NCI-H1694 (cell line): ENCODE measurements at places on chromosomes 7 and 10.

DNA sequence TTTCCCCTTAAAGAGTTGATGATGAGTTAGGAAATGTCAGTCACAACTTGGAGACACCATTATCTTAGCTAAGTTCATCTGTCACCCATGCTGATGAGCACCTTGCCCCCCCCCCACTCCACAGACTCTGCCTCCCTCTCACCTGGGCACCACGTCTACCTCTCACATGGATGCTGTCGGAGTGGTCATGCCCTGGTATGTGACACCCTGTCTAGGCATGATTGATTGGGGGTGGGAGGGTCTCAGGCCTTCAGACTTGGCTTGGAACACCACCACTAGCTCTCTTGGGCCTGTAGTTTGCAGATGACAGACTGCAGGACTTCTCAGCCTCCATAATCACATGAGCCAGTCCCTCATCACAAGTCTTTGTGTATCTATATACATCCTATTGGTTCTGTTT, 78.0 kb downstream of the WDR37 start:
- no peak for DNase-seq

- no peak for DNase-seq
These were observed 33.9 kb downstream of the ECHDC3 start for GRCh38 chr10:11776080-11776479.

DNA sequence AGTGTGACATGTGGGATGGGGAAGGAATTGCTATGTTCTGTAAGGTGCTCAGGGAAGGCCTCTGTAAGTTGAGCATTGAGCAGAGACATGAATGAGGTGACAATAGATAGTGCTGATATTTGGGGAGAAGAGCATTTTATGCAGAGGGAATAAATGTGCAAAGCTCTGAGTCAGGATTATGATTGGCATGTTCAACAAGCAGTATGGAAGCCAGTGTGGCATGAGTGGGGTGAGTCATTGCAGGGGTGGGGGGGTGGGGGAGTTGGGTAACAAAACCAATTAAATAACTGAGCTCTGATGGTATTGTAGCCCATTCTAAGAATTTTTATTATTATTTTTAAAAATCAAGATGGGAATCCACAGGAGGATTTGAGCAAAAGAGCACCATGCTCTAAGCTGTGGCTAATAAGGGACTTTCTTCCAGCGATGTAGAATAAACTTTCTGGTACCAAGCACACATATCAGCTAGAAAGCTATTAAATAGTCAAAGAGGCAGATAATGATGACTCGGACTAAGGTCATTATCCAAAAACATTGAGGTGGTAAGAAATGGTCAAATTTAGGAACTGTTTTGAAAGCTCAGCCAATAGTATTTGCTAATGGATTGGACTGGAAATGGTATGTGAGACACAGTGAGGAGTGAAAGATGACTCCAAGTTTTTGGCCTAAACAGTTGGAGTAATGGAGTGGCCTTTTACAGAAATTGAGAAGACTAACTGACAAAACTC, 96.4 kb downstream of the PRKG1 start:
- DNase-seq = no peak

GRCh38 chr7:129332254-129333035, 101.8 kb upstream of the STRIP2 start:
- DNase-seq = no peak

DNA sequence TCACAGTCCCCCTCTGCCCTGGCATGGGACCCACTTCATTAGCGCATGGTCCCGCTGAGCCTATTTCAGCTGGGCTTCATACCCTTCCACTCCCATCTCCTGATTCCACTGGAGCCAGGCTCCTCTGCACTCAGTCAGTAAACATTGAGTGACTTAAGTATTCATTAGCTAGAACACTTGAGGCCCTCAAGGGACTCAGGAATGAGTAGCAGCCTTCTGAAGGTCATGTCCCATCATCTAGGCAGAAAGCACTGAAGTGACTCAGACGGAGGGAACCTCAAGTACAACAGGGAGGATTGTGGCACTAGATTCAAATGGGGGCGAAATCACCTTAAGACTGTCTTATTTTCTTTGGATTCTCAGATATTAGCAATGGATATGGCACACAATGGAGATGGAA, 186.6 kb upstream of the INHBA start:
- no peak for DNase-seq
